Stimulated activated CD8-positive, alpha-beta memory T cell treated with anti-CD3 and anti-CD28 coated beads, Interleukin-7, amount 100 ng/mL, for 24 hours (primary cell): ENCODE measurements at places on chromosomes 3 and 15.

GRCh38 chr3:128383316-128384235 lies 83.1 kb downstream of the DNAJB8 start:
- peak; percentile 16 for DNase-seq

- no peak for DNase-seq
Observed at GRCh38 chr3:53051929-53052328, 6.1 kb upstream of the SFMBT1 start.

DNA sequence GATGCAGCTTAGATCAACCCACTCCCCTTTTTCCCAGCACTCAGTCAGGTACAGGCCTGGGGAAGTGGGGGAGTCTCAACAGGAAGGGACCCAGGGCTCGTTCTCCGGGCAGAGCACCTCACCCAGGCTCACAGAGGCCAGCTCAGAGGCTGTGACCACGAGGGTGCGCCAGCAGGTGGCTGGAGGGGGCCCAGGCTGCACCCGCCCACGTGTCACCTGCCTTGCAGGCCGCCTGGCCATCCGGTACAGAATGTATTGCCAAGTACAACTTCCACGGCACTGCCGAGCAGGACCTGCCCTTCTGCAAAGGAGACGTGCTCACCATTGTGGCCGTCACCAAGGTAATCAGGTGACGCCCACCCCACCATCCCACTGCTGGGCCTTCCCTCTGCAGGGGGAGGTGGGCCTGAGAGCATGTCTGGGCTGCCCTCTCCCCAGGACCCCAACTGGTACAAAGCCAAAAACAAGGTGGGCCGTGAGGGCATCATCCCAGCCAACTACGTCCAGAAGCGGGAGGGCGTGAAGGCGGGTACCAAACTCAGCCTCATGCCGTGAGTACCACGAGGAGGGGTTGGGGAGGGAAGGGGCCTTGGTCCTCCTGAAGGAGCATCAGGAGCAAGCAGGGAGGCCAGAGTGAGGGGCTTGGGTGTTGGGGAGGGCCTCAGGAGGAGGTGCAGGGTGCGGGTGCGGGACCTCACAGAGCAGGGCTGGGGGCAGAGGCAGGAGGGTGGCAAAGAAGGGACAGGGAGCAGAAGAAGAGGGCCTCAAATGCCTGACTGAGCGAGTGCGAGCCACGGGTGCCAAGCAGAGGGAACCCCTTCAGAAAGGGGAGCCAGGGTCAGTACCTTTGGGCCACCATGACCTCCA lies 14.0 kb upstream of the LMAN1L start:
- no peak for DNase-seq

DNA sequence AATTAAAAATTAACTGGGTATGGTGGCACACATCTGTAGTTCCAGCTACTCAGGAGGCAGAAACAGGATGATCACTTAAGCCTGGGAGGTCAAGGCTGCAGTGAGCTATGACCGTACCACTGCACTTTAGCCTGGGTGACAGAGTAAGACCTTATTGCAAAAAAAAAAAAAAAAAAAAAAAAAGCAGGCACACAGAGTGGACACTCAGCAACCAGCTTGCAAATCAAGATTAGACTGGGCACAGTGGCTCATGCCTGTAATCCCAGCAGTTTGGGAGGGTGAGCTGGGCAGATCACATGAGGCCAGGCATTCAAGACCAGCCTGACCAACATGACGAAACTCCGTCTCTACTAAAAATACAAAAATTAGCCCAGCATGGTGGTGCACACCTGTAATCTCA lies 5.4 kb downstream of the CLN6 start:
- DNase-seq = no peak

- peak; percentile 53 for DNase-seq
Observed at GRCh38 chr15:56243163-56244037, at the start of gene RFX7. Gene RFX7, minus strand, starts transcription at chr15:56243879. Its CDS starts 594 bp downstream, at chr15:56243285.

DNA sequence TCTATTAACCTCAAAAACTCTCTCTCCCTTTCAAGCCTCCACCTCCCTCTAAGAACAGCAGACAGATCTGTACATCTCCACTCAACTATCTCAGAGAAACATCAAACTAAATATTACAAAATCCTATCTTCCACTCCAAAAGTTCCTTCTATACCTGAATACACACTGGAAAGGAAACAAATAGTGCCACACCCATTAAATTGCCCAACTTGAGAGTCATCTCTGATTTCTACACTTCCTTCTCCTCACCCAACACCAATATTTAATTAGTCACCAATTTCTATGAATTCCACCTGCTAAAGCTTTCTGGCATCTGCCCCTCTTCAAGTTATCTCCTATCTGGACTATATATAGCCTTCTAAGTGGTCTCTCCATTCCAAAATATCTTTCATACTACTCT lies 65.8 kb downstream of the PEAK1 start:
- no peak for DNase-seq

- no peak for DNase-seq
Observed at GRCh38 chr3:128343287-128344051, 123.2 kb downstream of the DNAJB8 start.

GRCh38 chr3:71521940-71522876 lies 61.3 kb downstream of the FOXP1 start:
- no peak for DNase-seq

DNA sequence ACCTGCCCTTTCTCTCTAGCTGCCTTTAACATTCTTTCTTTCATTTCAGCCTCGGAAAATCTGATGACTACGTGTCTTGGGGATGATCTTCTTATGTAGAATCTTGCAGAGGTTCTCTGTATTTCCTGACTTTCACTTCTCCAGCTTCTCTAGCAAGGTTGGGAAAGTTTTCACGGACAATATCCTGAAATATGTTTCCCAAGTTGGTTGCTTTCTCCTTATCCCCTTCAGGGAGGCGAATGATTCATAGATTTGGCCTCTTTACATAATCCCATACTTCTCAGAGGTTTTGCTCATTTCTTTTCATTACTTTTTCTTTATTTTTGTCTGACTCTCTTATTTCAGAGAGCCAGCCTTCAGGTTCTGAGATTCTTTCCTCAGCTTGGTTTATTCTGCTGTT lies 62.1 kb upstream of the CCDC54 start:
- DNase-seq = no peak

GRCh38 chr3:178437236-178437635 lies 99.0 kb upstream of the KCNMB2 start:
- DNase-seq = no peak

- DNase-seq = no peak
Observed at GRCh38 chr3:183967693-183968092, 50.0 kb downstream of the ABCC5 start.

DNA sequence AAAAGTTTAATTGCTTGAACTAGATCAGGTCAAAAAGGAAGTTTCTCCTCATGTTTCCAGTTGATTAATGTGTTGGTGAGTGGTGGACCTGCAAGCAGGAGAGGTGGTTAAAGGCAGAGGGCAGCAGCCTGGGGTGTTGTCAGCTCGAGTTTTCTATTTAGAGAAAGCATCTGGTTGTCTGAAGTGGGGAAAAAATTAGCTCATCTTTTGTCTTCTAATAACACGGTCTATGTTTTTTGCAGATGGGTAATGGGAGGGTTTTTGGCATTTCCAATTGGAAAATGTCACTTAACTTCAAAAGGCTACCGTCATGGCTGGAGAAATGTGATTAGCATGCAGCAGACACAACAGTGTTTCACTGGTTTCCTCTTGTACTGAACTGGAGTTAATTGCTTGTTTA lies 122.6 kb downstream of the ITPR1 start:
- no peak for DNase-seq

- DNase-seq = no peak
Observed at GRCh38 chr3:132090921-132091320, 56.1 kb upstream of the CPNE4 start.

GRCh38 chr3:76078101-76078500 lies 292.8 kb upstream of the ZNF717 start:
- DNase-seq = no peak

- DNase-seq = no peak
Observed at GRCh38 chr3:4852780-4853748, 126.2 kb upstream of the BHLHE40 start.

GRCh38 chr3:115772951-115773350 lies 149.6 kb downstream of the GAP43 start:
- DNase-seq = no peak
